Ureter (tissue), 1 donor: ENCODE measurements at places on chromosomes 4 and X.

GRCh38 chrX:133265331-133265730 lies 47.2 kb upstream of the TFDP3 start:
- no peak for DNase-seq

DNA sequence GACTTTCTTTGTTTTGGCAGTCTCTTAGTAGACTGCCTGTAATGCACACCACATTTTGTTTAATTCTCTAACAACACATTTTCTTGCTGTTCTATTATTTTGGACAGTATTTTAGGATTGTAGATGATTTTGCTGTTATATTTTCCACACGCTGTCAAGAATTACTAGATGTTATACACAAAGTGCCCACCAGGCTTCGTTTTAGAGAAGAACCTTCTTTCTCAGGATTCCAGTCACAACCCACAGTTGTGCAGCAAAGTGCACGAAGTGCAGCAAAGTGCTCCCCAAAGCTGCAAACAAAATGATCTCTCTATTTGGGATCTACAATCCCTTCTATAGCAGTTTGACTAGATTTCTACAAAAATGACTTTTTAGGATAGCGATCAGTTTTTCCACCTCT lies 2.4 kb downstream of the ZNF141 start:
- DNase-seq = no peak

- DNase-seq = no peak
Observed at GRCh38 chrX:145816601-145817315, 871 bp upstream of the SLITRK2 start.

DNA sequence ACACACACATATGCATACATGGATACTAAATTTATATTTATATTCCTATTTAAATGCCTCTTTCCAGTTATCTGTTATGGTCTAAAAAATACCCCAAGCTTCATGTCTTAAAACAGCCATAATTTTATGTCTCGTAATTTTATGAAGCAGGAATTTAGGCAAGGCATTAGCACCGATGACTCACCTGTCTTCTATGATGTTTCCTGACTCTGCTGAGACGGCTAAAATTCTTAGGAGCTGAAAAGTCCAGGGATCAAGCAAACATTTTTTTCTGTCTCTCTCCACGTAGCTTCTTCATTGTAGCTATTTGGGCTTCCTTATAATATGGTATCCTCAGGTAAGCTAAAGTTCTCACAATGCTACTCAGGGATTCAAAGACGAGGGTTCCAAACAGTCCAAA lies 930.3 kb downstream of the STIM2 start:
- no peak for DNase-seq

GRCh38 chr4:84451546-84451945 lies 47.5 kb downstream of the NKX6-1 start:
- no peak for DNase-seq

- no peak for DNase-seq
Observed at GRCh38 chr4:168128601-168129000, 36.3 kb downstream of the ANXA10 start.

DNA sequence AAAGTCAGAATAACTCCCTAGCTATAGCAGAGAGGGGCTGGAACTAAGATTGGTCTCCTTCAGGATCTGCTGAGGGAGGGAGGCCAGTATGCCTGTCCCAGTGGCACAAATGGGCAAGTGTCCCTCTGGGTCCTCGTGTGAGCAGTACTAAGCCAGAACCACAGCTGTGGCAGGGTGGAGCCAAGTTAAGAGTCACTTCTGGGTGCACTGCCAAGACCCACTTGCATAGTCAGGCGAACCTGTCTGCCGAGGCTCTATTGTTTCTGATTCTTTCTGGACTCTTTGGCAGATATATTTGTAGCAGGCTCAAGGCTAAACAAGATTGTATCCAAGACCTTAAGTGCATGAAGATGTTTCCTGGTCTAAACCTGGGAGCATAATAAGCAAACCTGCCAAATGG lies 1123.7 kb upstream of the POU3F4 start:
- DNase-seq = no peak

DNA sequence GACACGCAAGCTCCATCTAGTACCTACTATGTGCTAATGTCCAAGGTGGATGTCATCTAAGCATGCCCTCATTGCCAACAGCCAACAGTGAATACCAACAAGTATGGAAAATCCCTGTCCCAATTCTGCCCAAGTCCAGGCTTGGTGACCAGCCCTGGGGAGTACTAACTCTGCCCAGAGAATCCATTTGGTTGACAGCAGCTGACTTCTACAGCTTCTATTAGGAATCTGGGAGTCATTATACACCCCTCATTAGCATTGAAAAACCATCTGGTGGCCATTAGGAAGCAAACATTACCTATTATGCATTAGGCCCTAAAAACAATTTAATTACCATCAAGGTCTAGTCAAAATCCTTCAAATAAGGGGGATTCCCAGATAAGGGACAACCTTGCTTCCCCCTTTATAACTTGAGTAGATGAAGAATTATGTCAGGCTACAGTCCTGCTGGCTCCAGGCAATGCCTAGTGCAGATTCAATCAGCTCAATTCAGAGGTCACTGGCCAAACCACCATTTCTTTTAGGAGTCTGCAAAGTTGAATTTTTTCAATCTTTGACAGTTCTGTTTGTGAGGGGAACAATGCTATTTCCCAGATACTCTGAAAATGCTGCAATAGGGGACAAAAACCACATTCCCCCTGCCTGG lies 228.0 kb upstream of the LDB2 start:
- DNase-seq = no peak

- DNase-seq = no peak
Observed at GRCh38 chr4:43047058-43047457, 154.5 kb downstream of the GRXCR1 start.

- DNase-seq = no peak
Observed at GRCh38 chrX:96244955-96245354, 439.7 kb upstream of the DIAPH2 start.

DNA sequence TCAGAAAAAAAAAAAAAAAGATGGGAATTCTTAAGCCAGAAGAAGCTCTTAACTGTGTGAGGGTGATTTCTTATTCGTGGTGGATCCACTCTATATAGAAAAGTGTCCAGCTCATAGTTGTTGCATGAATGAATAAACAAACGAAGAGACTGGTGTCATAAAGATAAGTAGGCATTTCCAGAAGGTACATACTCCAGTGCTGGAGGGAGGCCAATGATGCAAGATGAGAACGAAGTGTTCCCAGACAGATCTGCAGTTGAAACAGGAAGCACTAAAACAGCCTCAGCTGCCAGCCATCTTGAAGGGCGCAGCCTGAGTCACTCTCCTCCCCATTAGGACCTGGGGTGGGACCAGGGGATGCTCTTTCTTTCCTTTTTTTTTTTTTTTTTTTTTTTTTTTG lies 47.4 kb upstream of the HOPX start:
- peak; percentile 86 for DNase-seq

- DNase-seq = no peak
Observed at GRCh38 chrX:52277666-52278065, 91.2 kb upstream of the XAGE2 start.

- DNase-seq = no peak
Observed at GRCh38 chrX:139126493-139126892, 404.0 kb upstream of the F9 start.

DNA sequence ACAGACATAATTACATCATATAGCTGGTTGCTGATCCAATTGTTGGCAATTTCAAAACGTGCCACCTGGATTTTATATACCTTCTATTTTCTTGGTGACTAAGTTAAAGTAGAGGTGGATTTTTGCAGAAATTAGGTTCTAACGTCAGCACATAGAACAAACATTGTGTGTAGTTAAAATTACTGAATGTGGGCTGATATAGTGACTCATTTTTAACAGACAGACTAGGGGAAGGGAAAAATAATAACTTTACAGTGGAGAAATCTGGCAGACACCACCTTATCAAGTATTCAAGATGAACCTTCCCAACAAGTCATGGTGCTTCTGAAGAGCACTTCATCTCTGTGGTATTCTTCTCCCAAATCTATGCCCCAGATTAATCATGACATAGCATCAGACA lies 134.5 kb downstream of the UCHL1 start:
- DNase-seq = no peak

GRCh38 chrX:133786382-133786781 lies 199.0 kb downstream of the GPC3 start:
- no peak for DNase-seq

DNA sequence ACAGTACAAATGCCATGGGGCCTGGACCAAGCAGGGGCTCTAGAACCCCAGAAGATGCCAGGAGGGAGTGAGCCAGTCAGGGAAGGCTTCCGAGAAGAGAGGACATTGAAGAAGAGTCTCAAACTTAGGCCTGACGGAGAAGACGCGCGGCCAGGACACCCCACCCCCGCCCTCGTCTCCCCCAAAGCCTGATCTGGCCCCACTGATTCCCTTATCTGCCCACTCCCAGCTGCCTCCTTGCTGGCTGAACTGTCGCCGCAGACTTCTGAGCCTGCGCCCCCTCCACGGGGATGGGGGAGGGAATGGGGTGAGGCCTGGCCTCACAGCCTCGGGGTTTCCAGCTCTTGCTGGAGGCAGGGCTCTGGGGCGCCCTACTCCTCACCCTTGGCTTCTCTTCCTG lies 3.6 kb upstream of the GATA1 start:
- no peak for DNase-seq

- DNase-seq = no peak
Observed at GRCh38 chr4:92634882-92635281, 331.1 kb downstream of the GRID2 start.

GRCh38 chr4:169337510-169337909 lies 66.8 kb upstream of the SH3RF1 start:
- DNase-seq = no peak

DNA sequence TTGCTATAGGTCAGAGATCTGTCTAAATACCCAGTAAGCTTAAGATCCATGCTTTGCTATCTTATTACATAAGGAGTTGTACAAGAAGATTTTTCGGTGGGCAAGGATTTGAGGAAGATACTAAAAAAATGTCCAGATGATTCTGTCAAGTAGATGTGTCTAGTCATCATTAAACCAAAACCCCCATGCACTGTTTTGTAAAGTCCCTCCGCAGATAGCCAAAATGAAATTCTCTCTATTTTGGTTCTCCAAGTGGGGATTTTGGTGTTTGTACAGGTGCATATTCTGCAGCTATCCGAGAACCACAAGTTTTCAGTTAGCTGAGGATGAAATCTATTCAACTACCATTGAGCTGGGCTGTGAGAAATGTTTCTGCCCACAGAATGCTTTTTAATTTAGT lies 994.8 kb downstream of the NLGN4X start:
- no peak for DNase-seq

GRCh38 chr4:38091636-38092035 lies 131.4 kb downstream of the PTTG2 start:
- no peak for DNase-seq

GRCh38 chrX:111519215-111519614 lies 7.8 kb downstream of the SERTM2 start:
- DNase-seq = no peak

- no peak for DNase-seq
Observed at GRCh38 chr4:82578935-82579334, 17.1 kb upstream of the TMEM150C start.

GRCh38 chrX:150508451-150509367 lies 59.7 kb upstream of the MTM1 start:
- DNase-seq = peak; percentile 71

DNA sequence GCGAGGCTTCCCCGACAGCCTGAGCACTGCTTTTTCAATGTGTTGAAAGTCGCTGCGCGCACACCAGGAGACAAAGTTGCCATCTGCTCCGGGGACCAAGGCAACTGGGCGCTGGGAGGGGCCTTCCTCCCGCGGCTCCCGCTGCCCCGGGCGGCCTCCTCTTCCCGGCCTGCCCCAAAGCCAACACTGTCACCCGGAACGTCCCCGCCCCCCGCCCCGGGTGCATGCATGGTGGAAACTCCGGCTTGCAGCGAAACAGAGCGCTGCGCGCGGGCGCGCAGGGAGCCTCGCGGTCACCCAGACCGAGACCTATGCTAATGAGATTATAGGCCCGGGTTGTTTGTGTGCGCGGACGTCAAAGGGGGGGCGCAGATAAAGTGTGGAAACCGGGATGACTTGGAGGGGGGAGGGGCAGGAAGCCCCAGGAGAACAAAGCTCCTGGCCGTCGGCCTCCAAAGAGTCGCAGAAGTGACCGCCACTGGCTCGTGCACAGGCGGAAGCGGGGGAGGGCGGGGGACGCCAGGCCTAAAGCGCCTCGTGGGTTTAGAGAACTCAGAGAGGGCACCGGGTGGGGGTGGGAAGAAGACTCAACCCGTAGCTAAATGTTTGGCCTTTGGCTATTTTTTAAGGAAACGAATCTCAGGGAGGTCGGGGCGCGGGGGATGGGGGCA lies 88.8 kb downstream of the BCOR start:
- DNase-seq = no peak

DNA sequence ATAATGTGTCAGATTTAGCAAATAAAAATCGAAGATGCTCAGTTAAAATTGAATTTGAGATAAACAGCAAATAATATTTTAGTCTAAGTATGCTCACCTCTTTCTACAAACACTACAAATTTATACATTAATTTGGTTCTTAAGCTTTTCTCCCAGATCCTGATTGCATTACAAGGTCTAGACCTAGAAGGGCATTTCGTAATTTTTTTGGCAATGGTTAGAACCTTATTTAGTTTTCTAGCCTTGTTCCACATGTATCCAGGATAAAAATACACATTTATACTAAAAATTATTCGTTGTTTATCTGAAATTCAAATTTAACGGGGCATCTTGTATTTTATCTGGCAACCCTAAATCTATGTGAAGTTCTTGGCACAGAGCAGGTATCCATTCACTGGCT lies 2.5 kb upstream of the CDKL5 start:
- no peak for DNase-seq

GRCh38 chr4:7646384-7647061 lies 211.8 kb upstream of the PSAPL1 start:
- DNase-seq = no peak

DNA sequence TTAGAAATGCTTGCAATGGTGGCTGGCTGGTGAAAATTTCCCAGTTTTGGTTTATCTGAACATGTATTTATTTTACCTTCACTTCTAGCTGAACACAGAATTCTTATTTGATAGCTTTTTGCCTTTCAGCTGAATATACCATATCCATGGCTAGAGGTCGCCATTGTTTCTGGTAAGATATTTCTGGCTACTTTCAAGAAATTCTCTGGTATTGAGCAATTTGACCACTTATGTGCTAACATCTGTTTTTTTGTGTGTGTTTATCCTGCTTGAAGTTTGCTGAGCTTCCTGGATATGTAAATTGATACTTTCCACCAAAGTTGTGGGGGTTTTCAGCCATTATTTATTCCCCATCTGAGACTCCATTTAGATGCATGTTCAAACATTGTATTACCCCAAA lies 75.4 kb downstream of the FBXW7 start:
- no peak for DNase-seq
